ENCODE measurements at places on chromosomes 1 and 21. TPM values are rescaled to one million over a fixed set of nuclear protein-coding genes. Genes with fewer than 3 reads are reported as not detected.

The RHD gene
- total RNA-seq = 0.69 TPM

The PGBD5 gene
- total RNA-seq = 2.5 TPM

GRCh38 chr1:223720971-223721591, 8.7 kb downstream of the CAPN2 start:
- DNase-seq = no peak

GRCh38 chr1:36466370-36467026, 2.3 kb upstream of the MRPS15 start:
- DNase-seq = no peak

GRCh38 chr1:16978567-16979474, 1.6 kb downstream of the MFAP2 start:
- no peak for DNase-seq

DNA sequence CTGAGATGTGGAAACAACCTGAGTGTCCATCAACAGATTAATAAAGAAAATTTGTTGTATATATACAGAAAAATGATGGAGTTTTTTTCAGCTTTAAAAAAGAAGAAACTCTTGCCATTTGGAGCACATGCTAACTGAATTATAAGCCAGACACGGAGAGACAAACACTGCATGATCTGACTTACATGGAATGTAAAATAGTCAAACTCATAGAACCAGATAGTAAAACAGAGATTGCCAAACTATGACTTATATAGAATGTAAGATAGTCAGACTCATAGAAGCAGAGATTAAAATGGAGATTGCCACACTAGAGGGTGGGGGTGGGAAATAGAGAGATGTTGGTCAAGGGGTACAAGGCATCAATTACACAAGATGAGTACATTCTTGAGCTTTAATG, 1786.6 kb downstream of the PLA2G4A start:
- DNase-seq = no peak

DNA sequence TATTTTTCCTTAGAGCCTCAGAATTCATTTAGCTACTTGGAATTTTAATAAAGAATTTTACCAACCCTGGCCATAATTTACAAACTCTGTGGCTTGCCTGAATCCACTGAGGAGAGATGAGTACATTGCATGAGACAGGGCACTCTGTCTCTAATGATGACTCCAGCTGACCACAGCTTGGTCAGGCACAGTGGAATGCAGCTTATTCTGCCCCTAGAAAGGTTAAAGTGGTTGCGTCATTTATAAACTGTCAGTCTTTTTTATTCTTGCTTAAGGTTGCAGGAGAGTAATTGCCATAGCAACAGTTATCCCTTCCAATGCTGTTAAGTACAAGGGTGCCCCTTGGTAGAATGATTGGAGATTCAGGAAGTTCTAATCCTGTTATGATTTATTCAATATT, 28.3 kb downstream of the PDE4B start:
- DNase-seq = no peak
